ENCODE measurements at places on chromosomes 2 and 18. TPM values are rescaled to one million over a fixed set of nuclear protein-coding genes. Genes with fewer than 3 reads are reported as not detected.

DNA sequence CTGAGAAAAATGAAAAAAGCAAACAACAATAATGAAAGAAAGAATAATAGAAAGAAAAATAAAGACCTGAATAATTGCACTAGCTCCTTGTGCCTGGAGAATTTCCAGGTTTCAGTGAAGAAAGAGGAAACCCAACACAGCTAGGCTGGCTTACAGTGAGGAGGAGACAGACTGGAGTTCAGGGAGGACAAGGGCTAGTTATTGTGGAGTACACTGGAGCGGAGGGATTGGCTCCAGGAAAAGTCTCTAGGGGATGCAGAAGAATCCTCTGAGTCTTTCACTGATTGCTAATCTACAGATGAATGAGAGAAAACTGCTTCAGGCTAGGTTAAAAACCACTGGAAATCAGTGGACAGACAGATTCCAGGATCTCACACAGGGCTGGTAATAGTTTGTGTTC is 163.6 kb upstream of the RBMS1 start:
- no peak for DNase-seq

DNA sequence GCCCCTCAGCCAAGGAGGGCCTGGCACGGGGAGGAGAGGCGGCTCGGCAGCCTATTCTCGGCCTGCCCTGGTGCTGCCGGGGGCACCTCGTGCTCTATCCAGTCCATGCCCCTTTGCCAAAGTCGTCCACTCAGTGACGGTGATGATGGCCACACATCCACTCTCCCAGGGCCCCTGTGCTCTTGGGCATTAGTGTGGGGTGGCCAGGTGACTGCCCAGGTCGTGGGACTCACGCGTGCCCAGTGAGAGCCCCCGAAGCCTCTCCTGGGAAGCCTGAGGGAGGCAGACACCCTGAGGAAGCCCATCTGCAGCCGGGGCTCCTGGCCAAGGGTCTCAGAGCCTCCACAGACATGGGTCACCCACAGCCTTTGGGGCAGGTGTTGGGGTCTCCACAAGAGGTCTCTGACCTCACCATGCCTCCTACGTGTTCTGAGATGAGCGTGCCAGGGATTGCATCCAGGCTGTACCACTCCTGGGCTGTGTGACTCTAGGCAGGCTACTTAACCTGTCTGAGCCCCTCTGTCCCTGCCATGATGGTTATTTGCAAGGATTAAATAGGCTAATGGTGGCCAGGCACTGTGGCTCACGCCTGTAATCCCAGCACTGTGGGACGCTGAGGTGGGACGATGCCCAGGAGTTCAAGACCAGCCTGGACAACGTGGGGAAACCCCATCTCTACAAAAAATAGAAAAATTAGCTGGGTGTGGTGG is 12.9 kb downstream of the RAMP1 start:
- DNase-seq, result no peak

GRCh38 chr18:26722565-26722931 is 143.0 kb downstream of the AQP4 start:
- DNase-seq, result no peak

GRCh38 chr2:15346624-15347023 is 214.5 kb downstream of the NBAS start:
- no peak for DNase-seq

DNA sequence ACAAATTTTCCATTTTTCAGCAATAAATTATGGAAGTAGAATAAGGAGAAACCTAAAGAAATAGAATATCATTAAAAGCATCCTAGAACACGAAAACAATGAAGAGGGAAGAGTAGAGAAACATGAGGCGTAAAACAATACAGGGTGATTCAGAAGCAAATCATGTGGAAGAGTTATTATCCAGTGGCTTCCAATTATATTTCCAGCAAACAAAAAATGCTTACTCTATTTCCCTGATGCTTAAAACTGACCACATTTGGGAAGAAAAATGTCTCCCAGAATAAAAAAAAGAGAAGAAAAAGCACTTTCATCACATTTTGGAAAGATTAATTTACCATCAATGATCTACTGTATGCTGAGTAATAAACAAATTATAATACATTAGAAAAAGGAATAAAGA is 192.6 kb downstream of the CD226 start:
- no peak for DNase-seq

DNA sequence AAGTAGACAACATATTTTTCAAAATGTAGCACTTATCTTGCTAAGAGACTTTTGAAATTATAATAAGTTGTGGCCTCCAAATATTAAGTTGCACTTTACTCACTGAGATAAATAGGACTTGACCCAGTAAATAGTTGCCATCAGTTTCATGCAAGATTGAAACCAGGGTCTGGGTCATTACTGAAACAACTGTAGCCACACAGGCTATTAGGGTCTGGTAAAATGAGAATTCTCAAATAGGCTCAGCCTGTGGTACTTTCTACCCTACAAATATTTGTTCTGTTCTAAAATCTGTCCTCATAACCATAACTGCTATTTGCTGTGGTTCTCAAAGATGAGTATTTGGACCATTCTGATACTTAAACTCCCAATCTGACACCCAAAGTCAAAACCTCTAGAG is 115.4 kb upstream of the STK17B start:
- DNase-seq, result no peak

ASAP2 gene
- 0.15 TPM for total RNA-seq

COQ10B gene
- total RNA-seq, result 23.7 TPM

DNA sequence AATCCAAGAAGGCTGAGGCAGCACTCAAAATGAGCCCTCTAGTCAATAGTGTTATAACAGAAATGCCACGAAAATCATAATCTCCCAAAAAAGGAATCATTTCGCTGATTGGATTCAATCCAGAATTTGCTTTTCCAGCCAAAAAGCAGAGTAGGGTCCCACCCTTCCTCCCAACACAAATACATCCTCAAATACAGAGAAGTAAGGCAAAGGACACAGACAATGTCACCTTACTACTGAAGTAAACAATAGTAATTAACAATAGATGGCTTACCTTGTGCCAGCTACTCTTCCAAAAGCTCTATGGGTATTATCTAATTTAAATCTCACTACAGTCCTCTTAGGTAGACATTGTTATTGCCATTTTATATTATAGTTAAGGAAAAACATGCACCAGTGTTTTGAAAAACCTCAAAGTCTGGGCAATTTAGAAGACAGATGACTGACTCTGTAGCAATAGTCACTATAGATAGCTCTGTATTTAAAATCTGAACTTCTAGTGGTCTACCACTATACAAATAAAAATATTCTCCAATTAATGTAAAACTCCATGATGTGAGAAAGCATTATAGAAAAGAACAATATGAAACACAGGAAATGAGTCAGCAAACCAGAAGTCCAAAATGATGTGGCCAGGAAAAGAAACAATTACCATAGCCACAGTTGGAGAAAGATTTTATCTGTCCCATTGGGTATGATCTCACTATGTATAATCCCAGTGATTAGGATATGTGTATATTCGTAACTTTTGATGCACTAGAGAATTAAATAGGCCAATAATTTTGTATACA is 305.0 kb upstream of the ERBB4 start:
- DNase-seq, result no peak

Data from CD8-positive, alpha-beta memory T cell (primary cell).